Fibroblast of villous mesenchyme (primary cell): ENCODE measurements at places on chromosomes 7 and 10. TPM values are rescaled to one million over a fixed set of nuclear protein-coding genes. Genes with fewer than 3 reads are reported as not detected.

The KCNK18 gene
- total RNA-seq = not detected in 2 replicates

DNA sequence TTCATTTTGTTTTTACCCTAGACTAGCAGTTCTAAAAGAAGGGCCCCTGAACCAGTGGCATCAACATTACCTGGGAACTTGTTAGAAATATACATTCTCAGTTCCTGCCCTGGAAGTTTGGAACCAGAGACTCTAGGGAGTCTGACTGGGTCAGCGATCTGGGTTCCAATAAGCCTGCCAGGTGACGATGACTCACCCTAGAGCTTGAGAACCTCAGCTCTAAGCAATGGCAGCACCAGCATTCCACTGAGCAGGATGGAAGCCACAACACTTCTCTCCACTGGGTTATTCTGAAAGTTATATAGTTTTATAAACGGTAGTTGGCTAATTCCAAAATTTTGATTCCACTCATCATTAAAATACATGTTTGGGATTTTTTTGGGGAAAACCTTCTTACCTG is 97.0 kb upstream of the AMPH start:
- DNase-seq = peak; percentile 14

- DNase-seq = no peak
These were observed 175.1 kb downstream of the LRRTM3 start for GRCh38 chr10:67100951-67101350.

GRCh38 chr7:121547544-121548092 is 151.5 kb upstream of the FAM3C start:
- peak; percentile 79 for DNase-seq

The PTER gene
- total RNA-seq = 5.6 and 7.4 TPM in 2 replicates

DNA sequence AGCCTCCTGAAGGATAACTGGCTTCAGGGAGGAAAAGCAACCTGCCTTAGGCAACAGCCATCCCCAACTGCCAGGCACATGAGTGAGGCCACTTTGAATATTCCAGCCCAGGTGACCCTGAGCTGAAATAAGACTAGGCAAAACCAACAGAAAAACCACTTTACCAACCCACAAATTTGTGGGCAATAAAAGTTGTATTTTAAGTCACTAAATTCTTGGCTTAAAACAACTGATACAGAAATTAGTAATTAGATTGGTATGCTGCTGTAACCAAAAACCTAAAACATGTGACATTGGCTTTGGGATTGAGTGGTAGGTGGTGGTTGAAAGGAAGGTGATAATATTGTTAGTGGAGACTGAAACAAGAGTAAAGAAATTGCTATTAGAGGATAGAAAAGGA is 39.9 kb downstream of the ABCB4 start:
- DNase-seq = no peak

DNA sequence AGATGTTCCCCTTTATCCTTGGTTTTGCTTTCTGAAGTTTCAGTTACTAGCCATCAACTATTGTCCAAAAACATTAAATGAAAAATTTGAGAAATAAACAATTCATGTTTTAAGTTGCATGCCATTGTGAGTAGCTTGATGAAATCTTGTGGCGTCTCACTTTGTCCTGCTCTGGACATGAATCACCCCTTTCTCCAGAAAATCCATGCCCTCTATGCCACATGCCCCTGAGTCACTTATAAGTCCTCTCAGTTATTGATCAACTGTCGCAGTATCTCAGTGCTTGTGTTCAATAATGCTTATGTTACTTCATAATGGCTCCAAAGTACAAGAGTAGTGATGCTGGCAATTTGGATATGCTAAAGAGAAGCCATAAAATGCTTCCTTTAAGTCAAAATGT is 208.0 kb upstream of the FERD3L start:
- DNase-seq = no peak

DNA sequence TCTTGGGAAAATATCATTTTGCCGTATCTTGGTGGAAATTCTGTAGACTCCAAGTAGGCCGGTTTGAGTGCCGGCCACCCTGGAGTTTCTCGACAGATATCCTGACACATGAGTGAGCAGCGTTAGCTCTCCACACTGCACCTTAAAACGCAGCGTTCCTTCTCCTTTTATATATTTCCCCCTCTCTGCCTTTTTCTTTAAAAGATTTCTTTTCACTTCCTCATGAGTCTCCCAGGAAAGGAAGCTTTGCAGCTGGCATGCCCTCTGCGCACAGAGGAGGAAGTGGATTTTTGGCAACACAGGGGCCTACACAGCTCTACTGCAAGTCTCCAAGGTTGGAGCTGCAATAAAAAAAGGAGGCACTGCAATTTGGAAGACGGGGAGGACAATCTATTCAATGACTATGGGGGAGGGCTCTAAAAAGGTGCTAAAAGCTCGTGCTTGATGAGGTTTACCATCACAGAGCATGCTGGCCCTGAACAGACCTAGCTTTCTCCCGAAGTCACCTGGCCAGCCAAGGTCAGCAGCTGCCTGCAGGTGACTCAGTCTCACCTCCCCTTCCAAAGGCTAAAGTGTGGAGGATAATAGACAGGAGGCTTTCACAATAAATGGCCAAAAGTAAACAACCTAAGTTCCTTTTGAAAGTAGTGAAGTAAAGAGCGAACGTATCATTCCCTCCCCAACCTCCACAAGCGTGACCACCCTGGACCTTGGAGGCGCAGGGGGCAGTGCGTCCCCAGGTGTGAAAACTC is 252.8 kb downstream of the ZMYND11 start:
- no peak for DNase-seq

DNA sequence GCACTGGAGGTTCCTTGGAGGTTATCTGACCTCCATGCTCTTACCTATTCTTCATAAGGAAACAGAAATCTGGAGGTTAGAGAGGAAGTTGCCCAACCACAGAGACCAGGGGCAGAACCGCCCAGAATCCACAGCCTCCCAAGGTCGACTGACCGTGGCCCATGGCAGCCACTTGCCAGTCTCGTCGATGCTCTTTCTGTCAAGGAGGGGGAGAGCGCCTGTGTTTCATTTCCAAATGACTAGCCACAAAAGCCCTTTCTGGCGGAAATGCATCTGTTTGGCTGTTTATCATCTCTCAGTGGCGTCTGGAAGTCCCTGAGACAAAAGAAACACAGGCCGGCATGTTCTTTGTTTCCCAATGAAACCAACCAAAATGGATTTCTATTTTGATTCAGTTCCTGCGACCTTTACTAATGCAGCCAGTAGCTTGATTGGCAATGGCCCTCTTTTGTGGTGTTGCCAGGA is 2.9 kb downstream of the RAMP3 start:
- DNase-seq = no peak

- DNase-seq = no peak
These were observed 128.1 kb upstream of the SAMD8 start for GRCh38 chr10:74983383-74983782.

DNA sequence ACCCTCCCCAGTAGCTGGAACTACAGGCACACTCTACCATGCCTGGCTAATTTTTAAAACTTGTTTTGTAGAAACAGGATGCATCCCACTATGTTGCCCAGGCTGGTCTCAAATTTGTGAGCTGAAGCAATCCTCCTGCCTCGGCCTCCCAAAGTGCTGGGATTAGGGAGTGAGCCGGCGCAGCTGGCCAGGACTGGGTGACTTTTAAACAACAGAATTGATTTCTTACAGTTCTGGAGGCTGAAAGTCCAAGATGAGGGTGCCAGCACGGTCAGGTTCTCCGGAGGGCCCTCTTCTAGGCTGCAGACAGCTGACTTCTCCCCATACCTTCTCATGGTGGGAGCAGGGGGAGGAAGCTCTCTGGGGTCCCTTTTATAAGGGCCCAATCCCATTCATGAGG is 75.2 kb upstream of the CHST15 start:
- no peak for DNase-seq

- DNase-seq = no peak
These were observed 121.4 kb downstream of the ZFAND4 start for GRCh38 chr10:45550903-45551786.

- DNase-seq = peak; percentile 55
These were observed 6.9 kb upstream of the SH2B2 start for GRCh38 chr7:102279537-102280400.

- peak; percentile 12 for DNase-seq
These were observed 134.9 kb downstream of the CAMK1D start for GRCh38 chr10:12484002-12484918.

- DNase-seq = no peak
These were observed 684.0 kb upstream of the FOXK1 start for GRCh38 chr7:3998060-3998459.

- peak; percentile 85 for DNase-seq
These were observed 26.2 kb upstream of the INPP5A start for GRCh38 chr10:132511121-132512051.

- no peak for DNase-seq
These were observed 23.1 kb downstream of the WASL start for GRCh38 chr7:123725586-123726171.

The SLC39A12 gene
- not detected in 2 replicates for total RNA-seq
